Muscle of leg (tissue), 16 donors: ENCODE measurements at places on chromosomes 3 and 15. TPM values are rescaled to one million over a fixed set of nuclear protein-coding genes. Genes with fewer than 3 reads are reported as not detected.

The ECE2 gene
- not detected for total RNA-seq

The GOLGA8R gene
- total RNA-seq, result 3.1 TPM

The IQCH gene
- total RNA-seq, result 1.6 TPM

The THBS1 gene
- 101 TPM for total RNA-seq

The RETNLB gene
- not detected for total RNA-seq

The EIF4A2 gene
- 593 TPM for total RNA-seq

The MAP1A gene
- 22.9 TPM for total RNA-seq

The SLC22A13 gene
- 0.22 TPM for total RNA-seq

The GNAT1 gene
- total RNA-seq, result not detected

GRCh38 chr3:53194210-53195065, 33.4 kb downstream of the PRKCD start:
- DNase-seq, result peak; percentile 53

DNA sequence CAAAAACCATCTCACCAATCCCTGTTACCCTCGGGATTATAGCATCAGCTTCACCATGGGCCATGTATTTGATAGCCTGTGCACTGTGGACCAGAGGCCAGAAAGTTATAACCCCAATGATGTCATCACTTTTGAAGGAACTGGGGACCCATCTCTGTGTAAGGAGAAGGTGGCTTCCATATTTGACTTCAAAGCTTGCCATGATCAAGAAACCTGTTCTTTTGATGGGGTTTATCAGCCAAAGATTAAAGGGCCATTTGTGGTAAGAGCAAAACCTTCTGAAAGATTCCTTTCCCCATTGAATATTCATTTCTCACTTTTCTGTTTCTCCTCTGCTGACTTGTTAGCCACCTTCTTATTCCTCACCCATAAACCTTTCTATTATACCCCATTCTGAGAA, 34.3 kb upstream of the RPL14 start:
- DNase-seq, result no peak

DNA sequence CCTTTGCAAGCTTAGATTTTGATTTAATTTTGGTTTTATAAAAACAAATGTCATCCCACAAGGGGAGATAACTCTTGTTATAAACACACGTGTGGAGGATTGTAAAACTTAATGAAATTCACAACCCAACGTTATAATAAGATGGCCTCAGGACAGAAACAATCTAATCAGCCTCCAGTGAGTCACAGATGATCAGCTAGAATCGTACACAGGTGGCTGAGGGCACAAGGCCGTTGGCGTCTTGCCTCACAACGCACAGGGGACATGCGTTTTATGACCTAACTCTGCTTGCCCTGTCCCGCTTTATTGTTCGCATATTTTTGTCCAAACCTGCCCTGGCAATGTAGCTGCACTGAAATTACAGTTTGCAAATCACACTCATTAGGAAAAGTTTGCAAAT, 121.9 kb upstream of the PDZRN3 start:
- DNase-seq, result peak; percentile 92

DNA sequence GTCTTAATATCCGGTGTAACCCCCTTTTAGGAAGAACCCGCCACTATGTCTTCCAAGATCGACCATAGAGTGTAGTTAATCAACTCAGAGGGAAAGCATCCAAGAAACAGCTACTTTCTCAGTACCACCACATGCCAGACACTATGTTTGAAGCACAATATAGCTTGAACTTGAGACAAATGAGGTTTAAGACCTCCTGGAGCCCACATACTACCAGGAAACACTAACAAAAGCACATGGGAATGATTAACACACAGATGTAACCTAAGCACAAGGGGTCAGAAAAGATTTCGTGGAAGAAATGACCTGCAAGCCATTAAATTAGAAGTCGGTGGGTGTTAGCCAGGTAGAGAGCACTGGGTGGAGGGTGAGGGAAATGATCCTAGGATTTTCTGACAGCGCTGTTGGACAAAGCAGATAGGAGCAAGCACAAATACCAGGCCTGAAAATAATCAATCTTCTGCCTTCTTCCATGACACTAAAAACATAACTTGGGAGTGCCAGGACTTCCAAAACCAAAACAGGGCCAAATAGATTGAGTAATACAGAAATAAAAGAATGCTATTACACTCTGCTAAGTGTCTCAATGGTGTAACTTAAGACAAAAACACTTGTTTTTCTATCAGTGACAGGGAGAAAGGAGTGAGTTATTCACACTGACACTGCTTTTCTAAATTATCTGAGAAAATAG, 213.7 kb downstream of the FOXP1 start:
- DNase-seq, result peak; percentile 36

DNA sequence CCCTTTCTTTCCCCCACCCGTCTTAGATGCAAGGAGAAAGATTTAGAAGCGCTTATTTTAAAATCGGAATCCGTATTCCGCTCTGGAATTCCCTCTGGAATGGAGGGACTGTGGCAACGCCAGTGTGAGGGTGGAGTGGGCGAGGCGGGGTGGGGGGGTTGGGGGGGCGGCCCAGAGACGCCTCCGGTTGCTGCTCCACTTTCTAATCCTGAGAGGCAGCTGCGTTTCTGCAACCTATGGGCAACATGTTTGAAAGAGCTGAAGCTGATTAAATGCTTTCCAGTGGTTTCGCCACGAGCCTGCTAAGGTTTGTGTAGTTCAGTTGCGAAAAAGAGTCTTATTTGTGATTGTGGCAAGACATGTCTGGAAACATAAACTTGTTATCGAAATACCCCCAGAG, at the start of gene CCK:
TSS of gene CCK (minus strand) at position 101 of the 400 bp plus-strand sequence. CDS start 2,555 bp downstream, outside the sequence.
- DNase-seq, result peak; percentile 16

- peak; percentile 90 for DNase-seq
These were observed 118.8 kb upstream of the ADPGK start for GRCh38 chr15:72902245-72902918.

- no peak for DNase-seq
These were observed 117.5 kb upstream of the NR2F2 start for GRCh38 chr15:96213045-96213444.

GRCh38 chr3:39166134-39166710, 12.8 kb upstream of the CSRNP1 start:
- peak; percentile 17 for DNase-seq

DNA sequence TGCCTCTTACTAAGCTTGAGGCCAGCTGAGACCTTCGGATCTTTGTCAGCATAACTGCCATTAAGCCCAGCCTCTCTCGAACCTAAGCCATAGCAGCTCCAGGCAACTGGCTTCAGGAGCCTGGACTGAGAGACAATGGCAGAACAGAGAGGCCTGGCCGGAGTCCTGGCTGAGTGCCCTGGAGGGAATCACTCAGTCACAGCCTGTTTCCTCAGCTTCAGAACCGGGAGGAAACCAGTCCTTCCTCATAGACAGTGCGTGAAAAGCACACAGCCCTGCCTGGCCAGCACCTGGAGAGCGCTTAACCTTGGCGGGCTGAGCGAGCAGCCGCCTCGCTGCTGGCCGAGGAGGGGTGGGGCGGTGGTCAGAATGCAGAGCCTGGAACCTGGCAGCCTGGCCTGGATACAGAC, 21.6 kb downstream of the RNU5B-1 start:
- peak; percentile 45 for DNase-seq

DNA sequence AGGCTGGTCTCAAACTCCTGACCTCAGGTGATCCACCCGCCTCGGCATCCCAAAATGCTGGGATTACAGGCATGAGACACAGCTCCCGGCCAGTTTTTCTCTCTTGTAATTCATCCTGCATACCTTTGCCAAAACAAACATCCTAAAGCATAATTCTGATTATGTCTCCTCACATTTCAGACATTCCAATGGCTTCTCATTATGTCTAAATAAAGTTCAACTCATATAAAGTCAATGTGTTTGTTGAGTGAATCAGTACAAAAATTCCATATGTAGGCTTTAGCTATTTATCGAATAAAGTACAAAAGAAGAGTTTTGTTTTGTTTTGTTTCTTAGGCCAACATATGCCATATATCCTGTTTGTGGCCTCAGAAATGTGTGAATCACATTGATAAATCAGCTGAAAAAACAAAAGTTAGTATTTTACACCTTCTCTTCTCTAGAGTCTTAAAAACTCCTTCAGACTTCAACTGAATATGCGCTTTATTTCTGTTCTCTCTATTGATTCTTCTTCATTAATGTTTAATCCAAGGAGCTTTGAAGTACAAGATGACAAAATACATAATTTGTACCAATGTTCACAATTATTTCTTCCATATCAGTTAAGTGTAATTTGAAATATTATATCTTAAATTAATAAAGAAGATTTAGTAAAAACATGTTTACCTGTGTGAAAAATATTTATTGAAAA, 165.8 kb downstream of the MECOM start:
- DNase-seq, result no peak

GRCh38 chr3:114867835-114868503, 279.1 kb downstream of the ZBTB20 start:
- DNase-seq, result peak; percentile 70

- no peak for DNase-seq
These were observed 43.2 kb upstream of the ADCY5 start for GRCh38 chr3:123491966-123492587.

DNA sequence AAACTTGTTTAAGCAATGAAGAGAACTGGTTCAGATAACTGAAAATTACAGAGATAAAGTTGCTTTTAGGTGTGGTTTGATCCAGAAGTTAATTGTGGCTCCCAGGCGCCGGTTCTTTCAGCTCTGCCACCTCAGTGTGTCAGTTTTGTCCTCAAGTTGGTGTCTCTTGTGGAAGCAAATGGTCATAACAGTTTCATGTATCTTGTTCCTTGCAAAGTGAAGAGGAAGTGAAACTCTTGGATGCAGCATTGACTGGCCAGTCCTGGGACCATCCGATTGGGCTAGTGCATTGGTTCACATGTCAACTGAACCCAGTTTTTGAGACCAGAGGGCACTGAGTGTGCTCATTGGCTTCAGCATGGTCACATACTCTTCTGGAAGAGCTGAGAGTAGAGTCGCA, 181.4 kb upstream of the GRM7 start:
- no peak for DNase-seq

GRCh38 chr15:80923668-80924067, 66.0 kb downstream of the MESD start:
- DNase-seq, result no peak

GRCh38 chr3:40718681-40719080, 193.9 kb downstream of the ZNF621 start:
- DNase-seq, result no peak

GRCh38 chr3:135451037-135451785, 514.3 kb upstream of the PPP2R3A start:
- DNase-seq, result no peak

GRCh38 chr3:187804745-187805121, 59.5 kb upstream of the BCL6 start:
- DNase-seq, result no peak

GRCh38 chr3:36408146-36408545, 27.8 kb downstream of the STAC start:
- no peak for DNase-seq

DNA sequence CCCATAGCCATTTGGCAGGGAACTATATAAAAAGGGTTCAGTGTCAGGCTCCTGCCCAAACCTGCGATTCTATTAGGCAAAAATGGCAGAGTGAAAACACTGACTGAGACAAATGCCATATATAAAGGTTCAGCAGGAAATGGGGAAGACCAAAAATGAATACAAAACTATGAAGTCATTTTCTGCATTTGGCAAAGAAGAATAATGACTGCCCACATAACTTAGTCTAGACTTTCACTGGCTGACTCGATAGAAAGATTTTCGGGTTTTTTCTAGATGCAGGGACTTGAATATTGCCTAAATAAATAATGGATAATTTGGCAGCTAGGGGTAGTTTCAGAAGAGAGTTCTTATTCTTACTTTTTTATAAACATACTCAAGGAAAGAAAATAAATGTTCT, 178.0 kb downstream of the TPRG1 start:
- no peak for DNase-seq

- no peak for DNase-seq
These were observed 28.5 kb upstream of the DCUN1D1 start for GRCh38 chr3:183008800-183009199.
